ENCODE measurements at places on chromosomes 1 and 21.
A peak's percentile ranks its signal among the peaks of the same experiment; 100 is the strongest.

DNA sequence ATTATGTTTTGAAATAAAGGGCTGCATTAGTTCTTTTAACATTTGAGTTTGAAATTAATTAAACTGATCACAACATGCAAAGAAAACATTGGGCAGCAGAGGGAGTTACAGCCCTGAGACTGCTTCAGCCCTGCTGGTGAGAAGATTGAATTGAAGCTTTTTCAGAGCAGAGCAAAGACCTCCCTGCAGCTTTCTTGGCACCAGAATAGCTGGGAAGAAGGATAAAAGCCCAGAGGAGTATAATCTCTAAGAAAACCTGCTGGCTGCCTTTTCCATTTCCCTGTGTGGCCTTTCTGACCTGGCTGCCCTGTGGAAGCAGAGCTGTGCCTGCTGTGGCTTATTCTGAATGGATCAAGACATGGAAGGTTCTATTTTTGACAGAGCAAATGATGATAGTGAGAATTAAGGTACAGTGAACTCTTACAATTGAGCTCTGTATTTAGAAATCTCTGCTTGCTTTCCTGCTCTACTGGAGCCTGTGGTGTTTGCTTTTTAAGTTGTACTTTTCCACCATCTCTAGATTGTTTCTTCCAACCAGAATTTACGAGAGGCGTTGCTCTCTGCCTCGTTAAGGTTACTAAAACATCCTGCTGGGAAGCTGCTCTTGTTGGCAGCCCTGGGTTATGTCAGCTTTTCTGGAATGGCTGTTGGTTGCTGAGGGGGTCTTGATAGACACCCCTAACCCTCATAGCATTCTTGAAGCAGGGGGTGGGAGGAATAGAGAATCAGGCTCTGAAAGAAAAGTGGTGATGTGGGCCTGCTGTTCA is 9.9 kb downstream of the SNRPE start:
- DNase-seq: no peak

DNA sequence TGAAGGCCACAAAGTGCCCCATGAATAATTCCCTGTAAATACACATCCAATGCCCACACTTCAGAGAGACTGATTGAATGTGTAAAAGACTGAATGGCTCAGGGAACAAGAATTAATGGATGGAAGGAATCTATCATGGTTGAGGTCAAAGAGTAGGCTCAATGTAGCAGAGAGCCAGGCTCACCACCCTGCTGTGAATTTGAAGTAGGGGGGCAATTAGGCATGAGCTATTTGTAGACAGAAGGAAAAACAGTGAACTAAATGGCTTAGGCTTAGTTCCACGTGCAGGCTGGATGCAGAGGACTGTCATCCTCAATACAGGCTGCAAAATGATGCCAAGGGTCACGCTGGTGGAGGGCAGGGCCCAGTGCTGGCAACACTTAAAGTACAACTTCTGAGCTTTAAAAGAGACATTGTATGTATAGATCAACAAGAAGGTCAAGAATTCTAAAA is 22.9 kb upstream of the IGSF3 start:
- DNase-seq: no peak

GRCh38 chr1:43545695-43546387 is 15.2 kb downstream of the PTPRF start:
- DNase-seq: no peak

DNA sequence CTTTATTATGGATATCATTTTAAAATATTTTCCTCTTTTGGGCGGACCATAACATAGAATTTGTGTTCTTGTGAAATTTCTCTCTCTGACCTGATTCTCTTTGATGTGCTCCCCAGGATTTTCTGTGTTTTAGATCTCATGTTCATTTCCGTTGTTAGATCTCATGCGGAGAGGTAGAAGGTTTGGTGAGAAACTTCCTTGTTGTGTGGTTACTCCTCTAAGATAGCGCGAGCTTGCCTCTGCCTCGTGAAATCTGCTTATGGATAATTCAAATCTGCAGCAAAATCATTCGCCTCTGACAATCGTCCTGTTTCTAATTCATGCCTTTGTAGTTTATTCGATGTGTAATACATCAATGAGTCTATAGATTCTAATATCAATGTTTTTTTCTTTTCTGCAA is 580.4 kb downstream of the USP25 start:
- DNase-seq: no peak

DNA sequence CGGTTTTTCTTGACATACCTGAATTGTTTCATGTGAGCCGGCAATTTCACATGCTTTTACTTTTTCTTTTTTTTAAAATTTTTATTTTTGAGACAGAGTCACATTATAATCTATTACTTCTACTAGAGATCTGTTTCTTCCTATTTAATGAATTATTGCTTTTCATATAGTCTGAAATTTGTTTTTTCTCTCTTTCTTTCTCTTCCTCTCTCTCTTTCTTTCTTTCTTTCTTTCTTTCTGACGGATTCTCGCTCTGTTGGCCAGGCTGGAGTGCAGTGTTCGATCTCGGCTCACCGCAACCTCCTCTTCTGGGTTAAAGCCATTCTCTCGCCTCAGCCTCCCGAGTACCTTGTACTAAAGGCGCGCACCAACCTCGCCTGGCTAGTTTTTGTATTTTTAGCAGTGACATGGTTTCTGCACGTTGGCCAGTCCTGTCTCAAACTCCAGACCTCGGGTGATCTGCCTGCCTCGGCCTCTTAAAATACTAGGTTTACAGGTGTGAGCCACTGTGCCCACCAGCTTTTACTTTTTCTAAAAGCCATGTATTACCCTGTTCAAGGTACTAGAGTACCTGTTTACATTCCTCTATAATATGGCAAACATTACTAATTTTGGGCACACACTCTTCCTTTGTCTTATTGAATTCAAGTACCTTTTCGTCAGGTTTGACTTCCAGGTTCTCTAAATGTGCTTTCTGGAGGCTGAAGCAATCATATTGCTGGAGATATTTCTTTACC is 86.5 kb upstream of the RHOU start:
- no peak for DNase-seq

GRCh38 chr1:26317612-26318337 is at the start of gene CD52:
TSS of gene CD52 (plus strand) at chr1:26317958. CDS start at chr1:26318018, 60 bp downstream.
- DNase-seq: peak; percentile 62

GRCh38 chr1:9746651-9747050 is 77.1 kb downstream of the CLSTN1 start:
- DNase-seq: no peak

- no peak for DNase-seq
Measured at GRCh38 chr1:205770618-205771017, 4.7 kb downstream of the RAB29 start.

DNA sequence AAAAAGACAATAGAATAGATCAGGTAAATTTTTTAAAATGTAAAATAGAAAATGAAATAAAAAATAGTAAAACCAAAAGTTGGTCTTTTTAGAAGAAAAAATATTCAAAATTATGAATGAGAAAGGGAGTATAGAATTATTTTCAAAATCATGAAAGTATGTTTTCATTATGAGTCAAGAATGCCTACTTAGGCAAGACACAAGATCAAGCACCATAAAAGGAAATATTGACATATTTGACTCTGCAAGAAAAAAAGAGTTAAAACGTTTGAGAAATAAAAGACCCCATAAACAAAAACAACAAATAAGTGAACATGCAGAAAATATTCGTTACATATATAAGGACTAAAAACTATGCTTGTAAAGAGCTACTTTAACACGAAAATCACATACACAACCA is 4.8 kb upstream of the COX20 start:
- no peak for DNase-seq

GRCh38 chr1:25445993-25446538 is 15.4 kb downstream of the MACO1 start:
- no peak for DNase-seq

DNA sequence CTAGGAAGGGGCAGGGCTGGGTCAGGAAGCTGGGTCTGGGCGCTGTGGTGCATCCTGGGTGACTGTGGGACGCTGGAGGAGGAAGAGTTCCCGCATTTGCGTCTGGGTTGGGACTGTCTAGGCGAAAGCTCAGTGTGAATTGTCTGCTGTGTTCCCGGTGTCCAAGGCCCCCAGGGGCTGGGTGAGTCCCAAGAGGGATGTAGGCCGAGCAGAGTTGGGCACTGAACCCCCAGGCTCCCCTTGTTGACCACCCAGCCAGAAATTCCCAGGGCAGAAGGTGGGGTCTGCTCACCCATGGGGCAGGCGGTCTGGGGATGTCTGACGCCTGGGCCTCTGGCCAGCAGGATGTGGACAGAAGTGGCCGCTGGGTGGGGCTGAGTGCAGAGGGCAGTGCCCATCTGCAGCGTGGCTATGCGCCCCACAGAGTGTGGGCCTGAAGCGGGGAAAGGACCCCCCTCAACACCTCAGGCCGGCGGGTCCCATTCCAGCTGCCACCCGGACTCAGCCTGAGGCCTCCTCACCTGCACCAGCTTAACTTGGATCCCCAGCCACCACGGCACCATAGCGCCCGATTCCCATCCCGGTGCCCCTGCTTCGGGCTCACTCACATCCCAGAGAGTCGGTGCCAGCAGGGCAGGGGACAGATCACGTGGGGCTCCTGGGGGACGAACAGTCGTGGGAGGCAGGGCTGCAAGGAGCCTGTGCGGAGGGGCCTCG is 37.0 kb upstream of the POFUT2 start:
- DNase-seq: no peak

DNA sequence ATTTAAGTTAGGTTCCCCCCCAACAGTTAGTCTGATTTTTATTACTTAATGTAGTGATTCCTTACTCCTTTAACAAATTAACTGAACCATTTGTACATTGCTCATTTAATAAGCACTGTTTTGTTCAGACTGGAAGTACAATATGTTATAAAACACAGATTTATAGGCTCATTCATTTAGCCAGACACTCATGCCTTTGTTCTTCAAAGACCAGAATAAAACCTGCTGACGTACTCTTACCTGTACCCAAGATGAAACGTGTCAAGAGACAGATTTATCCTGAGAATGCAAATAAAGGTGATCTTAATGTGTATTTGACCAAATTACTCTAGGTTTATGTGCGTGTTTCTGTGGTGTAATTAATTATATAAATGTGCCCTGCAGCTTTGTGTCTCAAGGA is 92.8 kb downstream of the INTS7 start:
- DNase-seq: no peak

DNA sequence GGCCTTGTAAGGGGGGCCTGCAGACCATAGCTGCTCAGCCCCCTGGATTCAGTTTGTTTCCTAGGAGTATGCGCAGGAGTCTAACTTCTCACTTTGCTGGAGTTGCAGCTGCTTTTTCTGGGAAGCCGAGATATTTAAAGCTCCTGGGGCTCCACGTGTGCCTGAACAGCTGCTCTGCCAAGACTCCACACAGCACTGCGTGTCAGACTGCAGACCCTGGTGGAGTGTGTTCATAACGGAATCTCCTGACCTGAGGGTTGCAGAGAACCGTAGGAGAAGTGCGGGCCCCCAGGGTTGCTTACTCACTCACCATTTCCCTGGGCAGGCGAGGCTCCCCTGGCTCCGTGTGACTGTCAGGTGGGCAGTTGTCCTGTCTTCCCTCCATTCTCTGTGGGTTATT is 474.3 kb upstream of the TMPRSS15 start:
- DNase-seq: no peak

GRCh38 chr1:203287109-203287893 is 18.0 kb upstream of the BTG2 start:
- peak; percentile 63 for DNase-seq

DNA sequence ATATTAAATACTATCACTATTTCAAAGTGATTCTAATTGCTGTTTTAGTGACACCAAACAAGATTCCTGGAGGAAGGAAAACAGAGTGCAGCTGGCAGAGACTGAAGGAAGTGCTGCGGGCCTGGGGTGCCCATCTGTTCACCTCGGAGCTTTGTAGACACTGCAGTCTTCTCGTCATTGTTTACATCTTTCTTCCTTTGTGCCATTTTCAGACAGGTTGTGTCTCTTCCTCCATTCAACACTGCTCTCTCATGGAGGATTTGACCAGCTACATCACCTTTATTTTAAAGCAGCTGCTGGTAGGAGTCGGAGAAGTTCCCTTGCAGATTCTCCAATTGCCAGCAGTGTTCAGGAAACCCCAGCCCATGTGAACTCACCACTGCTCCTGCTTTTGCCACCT is 37.3 kb downstream of the ABCA4 start:
- no peak for DNase-seq

DNA sequence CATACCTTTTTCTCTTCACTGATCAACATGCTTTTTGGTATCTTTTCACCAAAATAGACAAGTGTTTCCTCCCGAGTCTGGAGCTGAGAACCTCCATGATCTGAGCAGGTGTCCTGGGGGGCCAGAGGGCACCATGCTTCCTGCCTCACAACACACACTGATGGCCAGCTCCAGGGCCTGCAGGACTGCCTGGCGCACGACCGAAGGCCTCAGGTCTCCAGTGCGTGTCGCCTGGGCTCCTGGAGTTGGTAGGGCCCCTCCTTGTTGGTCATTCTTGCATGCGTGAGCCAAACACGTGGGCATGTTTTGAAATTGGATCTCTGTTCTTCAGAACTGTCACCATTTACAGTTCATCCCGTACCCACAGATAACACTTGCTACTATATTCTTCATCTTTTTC is 64.4 kb downstream of the SLC37A1 start:
- DNase-seq: no peak

- no peak for DNase-seq
Measured at GRCh38 chr1:116825720-116826438, 71.6 kb downstream of the CD2 start.

DNA sequence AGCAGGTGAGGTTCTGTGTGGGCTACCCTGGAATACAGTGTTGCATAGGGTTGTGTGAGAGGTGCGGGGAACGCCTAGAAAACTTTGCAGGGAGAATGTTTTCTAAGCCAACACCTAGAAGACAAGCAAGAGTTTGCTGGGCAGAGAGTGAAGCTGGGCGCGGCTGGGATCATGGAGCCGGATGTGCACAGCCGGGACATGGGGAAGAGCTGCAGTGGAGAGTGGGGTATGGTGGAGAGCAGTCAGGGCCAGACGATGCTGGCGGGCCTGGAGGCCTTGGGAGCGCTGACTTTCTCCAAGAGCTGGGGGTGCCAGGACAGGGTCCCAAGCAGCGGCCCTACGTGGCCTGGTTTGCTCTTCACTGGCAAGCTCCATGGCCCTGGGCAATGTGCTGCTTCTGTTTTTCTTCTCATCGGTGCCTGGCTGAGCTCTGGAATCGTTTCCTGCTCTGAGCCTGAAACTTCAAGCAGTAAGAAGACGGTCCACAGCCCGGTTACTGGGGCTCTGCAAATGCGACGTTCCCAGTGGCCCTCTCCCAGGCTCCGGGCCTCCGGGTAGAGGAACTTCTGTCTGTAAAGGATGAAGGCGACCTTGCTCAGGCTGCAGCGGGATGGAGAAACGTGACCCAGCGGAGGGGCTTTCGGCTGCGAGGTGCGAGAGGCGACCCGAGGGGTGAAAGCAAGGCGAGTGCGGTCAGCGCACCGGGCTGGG is 51.9 kb upstream of the CD34 start:
- no peak for DNase-seq

Data from T-helper 9 cell (primary cell).